Stimulated activated CD4-positive, alpha-beta T cell treated with anti-CD3 and anti-CD28 coated beads, Interleukin-1b, Interleukin-23, amount 100 ng/mL, for 1 hour (primary cell): ENCODE measurements at places on chromosomes 1 and 21.

GRCh38 chr1:246279402-246279801, 227.7 kb downstream of the SMYD3 start:
- DNase-seq, result no peak

DNA sequence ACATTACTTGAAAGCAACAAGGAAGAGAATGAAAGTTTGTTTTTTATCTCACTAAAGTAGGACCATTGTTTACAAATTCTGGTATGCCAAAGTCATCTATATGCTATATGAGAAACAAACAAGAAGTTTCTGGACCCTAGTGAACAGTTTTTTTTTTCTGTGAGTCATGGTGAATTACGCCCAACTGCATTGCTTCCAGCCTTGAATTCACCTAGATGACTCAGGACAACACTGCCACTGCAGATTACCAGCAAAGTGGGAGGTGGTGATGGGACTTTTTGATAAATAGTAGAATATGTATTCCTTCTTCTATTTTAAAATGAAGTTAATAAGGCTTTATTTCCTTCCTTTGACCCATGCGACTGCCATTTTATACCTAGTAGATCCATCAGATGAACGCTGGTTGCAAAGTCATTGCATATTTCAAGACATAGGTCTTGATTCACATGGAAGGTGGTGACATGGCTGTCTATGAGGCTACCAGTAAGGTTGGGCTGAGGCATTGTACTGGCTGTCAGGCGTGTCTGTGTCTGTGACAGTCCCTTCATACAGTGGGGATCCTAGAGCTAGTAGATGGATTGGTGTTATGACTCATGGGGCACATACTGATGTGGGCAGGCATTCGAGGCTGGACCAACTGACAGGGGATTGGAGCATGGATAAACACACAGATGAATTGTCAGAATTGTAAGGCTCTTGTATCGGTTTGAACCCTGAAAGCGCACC, 49.1 kb upstream of the APOBEC4 start:
- no peak for DNase-seq

- no peak for DNase-seq
These were observed 923 bp upstream of the IFNGR2 start for GRCh38 chr21:33402001-33402979.

DNA sequence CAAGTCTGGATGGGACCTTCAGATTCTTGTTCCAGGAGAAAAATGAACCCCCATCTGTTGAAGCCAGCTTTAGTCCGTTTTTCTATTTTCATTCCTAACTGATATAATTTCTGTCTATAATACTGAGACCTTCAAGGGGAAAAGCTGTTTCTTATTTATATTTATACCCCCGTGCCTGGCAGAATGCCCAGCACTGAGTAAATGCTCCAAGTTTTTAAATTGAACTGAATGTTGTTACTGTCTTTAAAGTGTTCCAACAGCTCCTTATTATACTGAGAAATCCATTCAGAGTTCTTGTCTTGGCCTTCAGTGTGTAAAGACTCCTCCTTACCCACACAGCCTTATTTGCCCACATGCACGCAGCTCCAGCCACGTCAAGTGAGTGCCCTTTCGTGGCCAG, 178.6 kb upstream of the HMGB4 start:
- no peak for DNase-seq

- DNase-seq, result no peak
These were observed 11.2 kb upstream of the HJV start for GRCh38 chr1:146032631-146033219.

GRCh38 chr1:92458146-92458545, 28.6 kb downstream of the GFI1 start:
- DNase-seq, result no peak

DNA sequence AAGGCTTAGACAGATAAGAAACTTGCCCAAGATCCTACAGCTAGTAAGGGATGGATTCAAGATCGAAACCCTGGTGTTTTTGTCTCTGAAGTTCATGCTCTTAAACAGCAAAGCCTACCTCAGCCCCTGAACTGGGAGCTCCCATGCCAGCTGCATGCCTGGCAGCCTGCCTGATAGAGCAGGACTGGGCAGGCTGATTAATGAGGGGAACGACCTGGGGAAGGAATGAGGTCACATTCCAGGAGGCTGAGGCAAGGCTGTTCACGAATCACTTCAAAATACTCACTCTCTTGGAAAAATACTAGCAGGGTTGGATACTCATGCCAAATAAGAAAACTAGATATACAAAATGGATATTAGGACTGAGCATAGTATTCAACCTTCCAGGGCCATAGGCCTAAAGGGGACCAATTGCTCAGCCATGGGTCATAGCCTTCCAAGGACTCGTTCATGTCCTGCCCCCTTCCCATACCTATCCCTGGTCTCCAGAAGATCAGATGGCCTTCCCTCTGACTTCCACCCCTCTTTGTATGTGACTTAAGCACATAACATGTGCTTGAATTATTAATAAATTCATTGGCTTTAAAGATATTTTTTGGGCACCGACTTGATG, 15.6 kb upstream of the TACSTD2 start:
- no peak for DNase-seq

- no peak for DNase-seq
These were observed 40.6 kb downstream of the DRAM2 start for GRCh38 chr1:111099289-111099688.

DNA sequence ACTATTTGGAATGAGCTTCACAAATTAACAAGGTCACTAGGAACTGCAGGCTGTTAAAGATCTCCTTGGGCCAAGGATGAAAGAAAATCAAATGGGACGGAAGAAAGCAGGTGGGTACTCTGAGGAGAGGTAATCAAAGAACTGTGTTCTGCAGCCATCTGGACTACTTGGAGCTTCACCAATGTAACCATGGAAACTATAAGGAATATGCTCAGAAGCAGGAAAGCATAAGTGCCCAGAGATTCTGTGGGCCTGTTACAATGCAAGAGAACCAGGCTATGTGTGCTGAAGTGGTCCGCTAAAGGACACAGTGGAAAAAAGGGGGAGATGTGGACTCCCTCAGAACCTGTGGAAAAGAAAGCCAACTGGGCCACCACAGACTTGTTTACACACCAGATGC, 238.5 kb downstream of the PTGER3 start:
- DNase-seq, result no peak

- no peak for DNase-seq
These were observed 129.8 kb downstream of the PTPRU start for GRCh38 chr1:29365906-29366670.

GRCh38 chr1:186325239-186325638, 49.8 kb downstream of the TPR start:
- DNase-seq, result no peak

DNA sequence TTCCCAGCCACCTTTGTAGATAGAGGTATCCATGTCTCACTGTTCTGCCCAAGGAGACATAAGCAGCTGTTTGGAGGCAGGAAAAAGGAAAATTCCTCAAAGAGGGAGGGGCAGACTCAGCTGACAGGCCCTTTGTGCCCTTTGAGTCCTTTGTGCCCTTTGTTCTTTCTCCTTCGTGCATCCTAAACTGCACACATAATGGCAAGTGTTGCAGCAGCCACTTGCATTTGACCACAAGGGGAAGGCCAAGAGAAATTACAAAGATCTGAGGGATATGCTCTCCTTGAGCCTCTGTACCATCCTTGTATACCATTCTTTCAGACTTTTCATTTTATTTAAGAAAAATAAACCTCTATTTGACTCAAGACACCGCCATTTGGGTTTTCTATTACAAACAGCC, 71.8 kb upstream of the PKN2 start:
- DNase-seq, result no peak

- DNase-seq, result no peak
These were observed 76.4 kb upstream of the IFFO2 start for GRCh38 chr1:19032701-19033514.

- no peak for DNase-seq
These were observed 52.5 kb downstream of the RWDD3 start for GRCh38 chr1:95286479-95286878.

DNA sequence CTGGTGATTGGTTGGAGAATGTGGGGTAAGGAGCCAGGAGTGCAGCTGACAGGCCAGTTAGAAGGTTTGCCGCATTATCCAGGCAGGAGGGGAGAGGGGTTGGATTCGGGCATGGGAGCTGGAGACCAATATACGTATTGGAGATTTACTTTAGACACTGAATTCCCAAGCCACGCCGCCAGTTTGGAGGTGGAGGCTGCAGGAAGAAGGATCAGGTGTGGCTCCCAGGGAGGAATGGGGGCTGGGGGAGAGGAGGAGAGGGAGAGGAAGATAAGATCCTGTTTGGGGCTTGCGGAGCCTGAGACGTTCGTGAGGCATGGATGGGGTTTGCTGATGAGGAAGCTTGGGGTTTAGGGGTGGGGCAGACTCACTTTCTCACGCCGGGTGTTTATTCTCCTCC, 155.1 kb upstream of the IGSF21 start:
- no peak for DNase-seq

GRCh38 chr1:206580438-206581113, 31.7 kb downstream of the EIF2D start:
- DNase-seq, result no peak

DNA sequence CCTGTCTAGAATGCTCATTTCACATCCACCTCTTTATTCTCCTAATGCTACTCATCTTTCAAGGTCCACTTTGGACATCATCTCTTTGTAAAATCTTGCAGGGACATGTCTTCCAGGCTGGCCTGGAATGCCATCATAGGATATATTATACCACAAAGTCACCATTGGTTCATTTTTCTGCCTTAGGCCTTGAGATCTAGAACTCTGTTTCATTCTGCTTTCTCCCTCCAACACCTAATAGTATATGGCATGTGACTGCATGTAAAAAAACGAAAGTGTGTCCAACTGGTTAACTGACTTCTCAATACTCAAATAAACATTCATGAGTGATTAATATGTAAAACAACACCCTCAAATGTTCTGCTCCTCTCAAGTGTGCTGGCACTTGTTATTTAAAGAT, 84.1 kb downstream of the RGS2 start:
- DNase-seq, result no peak

DNA sequence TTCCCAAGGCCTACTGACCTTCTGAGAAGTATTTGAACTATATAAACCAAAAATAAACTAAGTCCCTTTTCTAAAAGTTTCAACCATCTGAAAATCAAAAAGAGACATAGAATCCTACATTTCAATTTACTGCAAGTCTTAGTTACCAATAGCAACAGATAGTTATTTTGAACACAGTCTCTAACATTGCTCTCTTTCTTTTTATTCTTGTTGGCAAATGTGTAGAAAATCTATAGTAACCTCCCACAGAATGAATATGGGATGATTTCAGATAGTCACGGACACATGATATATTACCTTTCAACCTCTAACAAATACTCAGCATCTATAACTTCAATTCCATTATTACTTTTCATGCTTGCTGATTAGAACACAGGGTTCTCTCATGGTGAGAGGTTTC, 68.9 kb upstream of the RAB3GAP2 start:
- DNase-seq, result no peak

DNA sequence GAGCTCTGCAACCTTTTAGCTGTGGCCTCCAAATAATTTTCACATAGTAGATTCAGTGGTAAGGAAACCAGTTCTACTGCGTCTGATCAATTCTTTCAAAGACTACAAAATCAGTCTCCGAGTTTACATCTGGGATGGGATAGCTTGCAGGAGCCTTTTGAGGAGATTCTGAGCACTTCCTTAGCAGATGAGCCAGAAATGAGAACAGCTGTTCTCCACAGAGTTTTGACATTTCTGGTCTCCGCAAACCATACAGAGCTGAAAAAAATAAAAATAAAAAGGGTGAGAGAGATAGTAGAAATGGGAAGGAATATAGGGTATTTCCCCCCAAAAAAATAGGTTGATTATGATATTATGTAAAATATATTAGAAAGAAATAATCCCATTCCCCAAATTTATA, 119.3 kb downstream of the LYPLAL1 start:
- DNase-seq, result no peak

DNA sequence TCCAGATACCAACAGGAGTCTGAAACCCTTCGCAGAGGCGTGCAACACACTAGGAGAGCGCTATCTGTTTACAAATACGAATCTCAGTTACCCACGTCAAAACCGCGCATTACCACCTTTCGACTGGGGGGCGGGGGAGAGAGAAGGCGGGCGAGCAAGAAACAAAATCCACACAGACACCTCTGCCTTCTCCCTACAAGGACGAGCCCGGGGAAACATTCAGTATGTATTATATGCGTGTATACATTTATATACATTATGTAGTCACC, 722 bp downstream of the TUT4 start:
- no peak for DNase-seq

- DNase-seq, result no peak
These were observed 7.6 kb upstream of the CA14 start for GRCh38 chr1:150249936-150250335.

- DNase-seq, result no peak
These were observed 117.4 kb upstream of the B3GALT2 start for GRCh38 chr1:193303849-193304248.

DNA sequence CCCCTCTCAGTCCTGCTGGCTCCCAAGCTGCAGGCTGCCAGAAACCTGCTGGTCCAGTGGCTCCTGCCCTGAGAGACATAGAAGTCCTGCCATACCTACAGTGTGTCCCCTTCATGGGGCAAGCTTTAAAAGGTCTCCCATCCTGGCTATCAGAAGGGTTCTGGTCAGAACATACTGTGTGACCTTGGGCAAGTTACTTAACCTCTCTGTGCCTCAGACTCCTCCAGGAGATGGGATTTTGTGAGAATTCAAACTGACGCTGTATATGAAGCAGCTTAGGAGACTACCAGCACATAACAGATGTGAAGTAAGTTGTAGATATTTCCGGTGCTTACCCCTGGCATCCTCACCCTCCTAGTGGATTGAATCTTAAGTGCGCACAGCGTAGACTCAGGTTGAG, 8.7 kb upstream of the GJB5 start:
- DNase-seq, result no peak

DNA sequence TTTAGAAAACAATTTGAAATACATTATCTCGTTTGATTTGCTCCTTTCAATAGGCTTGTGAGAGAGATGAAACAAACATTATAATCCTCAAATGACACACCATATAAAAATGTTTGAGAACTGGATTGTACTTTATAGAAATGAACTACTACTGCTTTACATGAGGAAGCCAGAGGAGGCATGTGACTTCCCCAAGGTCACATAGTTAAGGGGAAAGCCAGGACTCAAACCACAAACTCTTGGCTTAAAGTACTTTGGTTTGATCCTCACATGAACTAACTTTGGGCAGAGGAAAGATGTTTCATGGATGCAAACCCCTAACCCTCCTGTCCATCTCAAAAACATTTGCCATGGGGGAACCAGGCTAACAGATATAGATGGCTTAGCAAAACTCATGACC, 4.7 kb downstream of the ARHGEF11 start:
- no peak for DNase-seq
